ENCODE measurements at places on chromosomes 6 and 20.

DNA sequence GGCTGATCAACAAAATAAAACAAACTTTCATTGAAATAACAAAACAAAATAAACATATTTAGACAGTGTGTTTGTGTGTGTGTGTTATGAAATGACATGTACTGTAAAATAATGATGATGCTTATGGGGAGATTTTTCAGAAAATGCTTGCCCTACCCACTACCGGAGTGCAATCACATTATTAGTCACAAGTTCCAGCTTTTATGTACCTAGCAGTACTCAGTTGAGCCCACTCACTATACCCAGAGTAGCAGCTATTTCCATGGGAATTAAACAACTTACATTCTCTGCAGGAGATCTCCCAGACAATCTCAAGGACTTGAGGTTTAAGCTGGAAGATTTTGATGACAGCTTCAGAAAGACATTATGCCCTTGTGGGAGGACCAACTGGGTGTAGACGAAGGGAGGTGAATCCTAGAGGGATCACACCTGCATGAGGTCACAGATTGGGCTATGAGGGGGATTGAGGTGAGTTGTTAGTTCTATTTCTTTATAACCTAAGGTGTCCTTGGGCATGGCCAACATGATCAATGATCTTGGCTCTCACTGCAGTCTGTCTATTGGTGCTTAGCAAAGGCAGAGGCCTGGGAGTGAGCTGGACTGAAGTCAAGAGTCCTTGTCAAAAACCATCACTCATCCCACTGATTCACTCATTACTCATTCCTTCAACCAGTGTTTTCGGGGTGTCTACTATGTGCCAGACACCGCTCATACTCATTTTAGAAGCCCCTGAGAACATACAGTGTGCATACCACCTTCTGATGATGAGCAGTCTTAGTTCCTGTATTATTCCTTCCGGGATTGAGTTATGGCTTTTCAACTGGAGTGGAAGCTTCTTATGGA, 6.7 kb upstream of the CLIC5 start:
- no peak for DNase-seq

- DNase-seq: no peak
These were observed 188.2 kb downstream of the PLCB1 start for GRCh38 chr20:8320306-8320705.

- DNase-seq: no peak
These were observed 116.0 kb upstream of the CITED2 start for GRCh38 chr6:139490482-139490881.

GRCh38 chr6:106918115-106918514, 56.4 kb downstream of the CD24 start:
- DNase-seq: no peak

DNA sequence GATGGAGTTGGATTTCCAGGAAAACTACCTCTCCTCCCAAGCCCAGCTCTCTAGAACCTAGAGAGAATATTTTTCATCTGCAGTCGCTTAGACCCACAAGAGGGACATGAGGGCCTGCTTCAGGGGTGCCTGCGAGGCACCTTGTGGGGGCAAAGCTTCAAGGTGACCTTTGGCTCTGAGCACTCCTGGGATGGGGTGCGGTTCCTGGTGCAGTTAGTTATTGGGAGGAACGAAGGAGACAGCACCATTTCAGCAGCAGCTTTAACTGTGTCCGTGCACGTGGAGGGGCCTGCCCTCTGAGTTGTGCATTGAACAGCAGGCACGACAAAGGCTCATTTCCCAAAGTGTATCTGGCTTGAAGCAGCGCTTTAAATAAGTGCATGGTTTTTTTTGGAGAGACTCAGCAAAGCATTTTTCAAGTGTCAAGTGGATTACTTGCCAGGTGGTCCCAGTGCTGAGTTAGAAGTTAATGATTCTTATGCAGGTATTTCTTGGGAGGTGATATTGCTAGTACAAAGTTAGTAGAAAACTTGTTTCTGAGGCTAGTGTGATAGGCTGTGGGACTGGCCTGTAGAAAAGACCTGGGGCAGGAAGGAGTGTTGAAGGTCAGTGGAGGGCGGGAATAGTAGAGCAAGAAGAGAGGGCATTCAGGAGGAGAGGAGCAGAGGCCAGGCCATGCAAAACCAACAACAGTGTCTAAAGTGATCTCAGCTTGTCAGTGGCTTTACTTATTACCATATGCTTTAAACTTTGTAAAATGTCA, 3.8 kb downstream of the IGF2R start:
- DNase-seq: no peak

GRCh38 chr6:39204160-39204495, 25.1 kb downstream of the KCNK5 start:
- DNase-seq: no peak

DNA sequence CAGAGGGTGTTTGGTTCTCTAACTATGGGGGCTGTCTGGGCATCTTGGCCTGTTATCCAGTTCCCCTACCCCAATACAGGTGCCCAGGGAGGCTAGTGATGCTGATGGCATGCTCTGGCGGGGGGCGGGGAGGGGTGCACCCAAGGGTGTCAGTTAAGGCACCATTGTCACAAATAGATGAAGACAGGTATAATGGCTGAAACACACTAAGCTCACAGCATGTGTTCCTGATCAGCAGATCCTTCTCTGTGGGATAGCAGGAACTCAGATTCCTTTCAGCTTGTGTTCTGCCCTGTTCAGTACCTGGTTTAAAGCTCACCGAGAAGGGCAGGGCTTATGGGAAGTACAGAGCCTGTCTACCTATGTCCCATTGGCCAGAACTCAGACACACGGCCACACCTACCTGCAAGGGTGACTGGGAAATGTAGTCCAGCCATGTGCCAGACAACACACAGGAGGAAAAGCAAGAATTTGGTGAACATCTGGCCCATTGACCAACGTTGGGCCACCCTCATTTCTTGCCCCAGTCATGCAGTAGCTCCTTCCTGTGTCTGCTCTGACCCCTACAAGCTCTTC, 3.4 kb upstream of the RSPO4 start:
- DNase-seq: no peak

DNA sequence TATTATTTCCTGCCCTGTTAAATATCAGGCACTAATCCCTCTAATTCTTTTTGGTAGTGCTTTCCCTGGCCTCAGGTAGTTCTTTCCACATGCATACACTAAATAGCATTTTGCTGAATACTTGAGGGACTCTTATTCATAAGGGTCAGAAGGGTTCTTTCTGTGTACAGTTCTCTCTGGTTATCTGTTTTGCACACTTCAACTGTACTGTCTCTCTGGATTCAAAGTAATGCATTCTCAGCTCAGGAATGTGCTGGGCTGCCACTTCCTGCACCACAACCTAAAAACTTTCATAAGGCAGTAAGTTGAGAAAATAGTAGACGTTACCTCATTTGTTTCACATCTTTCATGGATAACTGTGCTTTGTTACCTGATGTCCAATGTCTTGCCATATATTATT, 32.1 kb downstream of the C6orf141 start:
- no peak for DNase-seq

Measured in NK-92 treated with Interleukin-12 subunit alpha and Interleukin-12 subunit beta, amount 100 ng/mL, for 24 hours (cell line).